Pulmonary artery endothelial cell (primary cell): ENCODE measurements at places on chromosomes 13 and 19. TPM values are rescaled to one million over a fixed set of nuclear protein-coding genes. Genes with fewer than 3 reads are reported as not detected.
A peak's percentile ranks its signal among the peaks of the same experiment; 100 is the strongest.

- DNase-seq: no peak
Observed at GRCh38 chr13:71517004-71517403, 350.0 kb downstream of the DACH1 start.

GRCh38 chr13:44974056-44974793 is 15.0 kb downstream of the NUFIP1 start:
- DNase-seq: peak; percentile 63

- DNase-seq: peak; percentile 13
Observed at GRCh38 chr19:289651-290371, 1.4 kb downstream of the PLPP2 start.

GRCh38 chr13:95503662-95504061 is 48.9 kb upstream of the CLDN10 start:
- DNase-seq: no peak

GRCh38 chr13:20161275-20161950 is 561 bp upstream of the GJA3 start:
- no peak for DNase-seq

DNA sequence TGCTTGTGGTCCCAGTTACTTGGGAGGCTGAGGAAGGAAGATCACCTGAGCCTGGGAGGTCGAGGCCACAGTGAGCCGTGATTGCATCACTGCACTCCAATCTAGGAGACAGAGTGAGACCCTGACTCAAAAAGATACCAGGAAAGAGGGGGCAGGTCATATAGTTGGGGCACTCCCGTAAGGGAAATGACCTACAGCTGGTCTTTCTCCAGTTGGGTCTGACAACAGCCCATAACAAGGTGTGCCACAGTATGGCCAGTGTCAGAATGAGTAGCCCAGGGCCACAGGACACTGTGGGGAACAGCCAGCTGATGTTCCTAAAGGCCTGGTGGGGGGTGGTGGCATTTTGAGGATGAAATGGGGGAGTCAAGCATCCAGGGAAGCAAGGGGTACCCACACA is 10.8 kb downstream of the DNMT1 start:
- DNase-seq: no peak

DNA sequence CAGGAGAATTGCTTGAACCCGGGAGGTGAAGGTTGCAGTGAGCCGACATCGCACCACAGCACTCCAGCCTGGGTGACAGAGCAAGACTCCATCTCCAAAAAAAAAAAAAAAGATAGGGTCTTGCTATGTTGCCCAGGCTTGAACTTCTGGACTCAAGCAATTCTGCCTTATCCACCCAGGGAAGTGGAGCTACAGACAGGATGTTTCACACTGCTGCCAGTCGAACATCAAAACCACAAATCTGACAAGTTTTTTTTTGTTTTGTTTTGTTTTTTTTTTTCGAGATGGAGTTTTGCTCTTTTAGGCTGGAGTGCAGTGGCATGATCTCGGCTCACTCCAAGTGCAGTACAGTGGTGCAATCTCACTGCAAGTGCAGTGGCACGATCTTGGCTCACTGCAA is 10.8 kb downstream of the XPO4 start:
- DNase-seq: no peak

- DNase-seq: no peak
Observed at GRCh38 chr19:43380771-43381386, 27.4 kb downstream of the CD177 start.

DNA sequence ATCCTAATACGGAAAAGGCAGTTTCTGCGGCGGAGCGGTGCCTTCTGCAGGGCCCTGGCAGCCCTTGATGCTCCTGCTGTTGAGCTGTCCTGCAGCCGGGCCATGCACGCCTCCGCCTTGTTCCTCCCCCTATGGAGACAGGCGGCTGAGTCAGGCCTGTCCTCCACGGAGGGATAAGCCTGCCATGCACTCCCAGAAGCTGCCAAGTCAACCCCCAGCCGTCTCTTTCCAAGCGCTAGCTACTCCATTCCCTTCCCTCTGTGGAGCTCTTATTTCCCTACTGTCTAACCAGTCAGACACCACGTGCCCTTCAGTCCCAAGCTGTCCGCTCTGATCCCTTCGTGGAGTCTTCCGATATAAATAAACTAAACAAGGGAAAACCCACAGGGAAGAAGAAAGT is 197.0 kb downstream of the COL4A1 start:
- no peak for DNase-seq

DNA sequence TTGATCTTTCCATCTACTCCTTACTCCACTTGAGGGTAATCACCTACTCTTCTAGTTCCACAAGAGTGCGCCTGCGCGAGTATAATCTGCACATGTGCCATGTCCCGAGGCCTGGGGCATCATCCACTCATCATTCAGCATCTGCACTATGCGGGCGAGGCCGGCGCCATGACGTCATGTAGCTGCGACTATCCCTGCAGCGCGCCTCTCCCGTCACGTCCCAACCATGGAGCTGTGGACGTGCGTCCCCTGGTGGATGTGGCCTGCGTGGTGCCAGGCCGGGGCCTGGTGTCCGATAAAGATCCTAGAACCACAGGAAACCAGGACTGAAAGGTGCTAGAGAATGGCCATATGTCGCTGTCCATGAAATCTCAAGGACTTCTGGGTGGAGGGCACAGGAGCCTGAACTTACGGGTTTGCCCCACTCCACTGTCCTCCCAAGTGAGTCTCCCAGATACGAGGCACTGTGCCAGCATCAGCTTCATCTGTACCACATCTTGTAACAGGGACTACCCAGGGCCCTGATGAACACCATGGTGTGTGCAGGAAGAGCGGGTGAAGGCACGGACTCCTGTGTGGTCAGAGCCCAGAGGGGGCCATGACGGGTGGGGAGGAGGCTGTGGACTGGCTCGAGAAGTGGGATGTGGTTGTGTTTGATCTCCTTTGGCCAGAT is 2.7 kb upstream of the KLK2 start:
- DNase-seq: no peak

DNA sequence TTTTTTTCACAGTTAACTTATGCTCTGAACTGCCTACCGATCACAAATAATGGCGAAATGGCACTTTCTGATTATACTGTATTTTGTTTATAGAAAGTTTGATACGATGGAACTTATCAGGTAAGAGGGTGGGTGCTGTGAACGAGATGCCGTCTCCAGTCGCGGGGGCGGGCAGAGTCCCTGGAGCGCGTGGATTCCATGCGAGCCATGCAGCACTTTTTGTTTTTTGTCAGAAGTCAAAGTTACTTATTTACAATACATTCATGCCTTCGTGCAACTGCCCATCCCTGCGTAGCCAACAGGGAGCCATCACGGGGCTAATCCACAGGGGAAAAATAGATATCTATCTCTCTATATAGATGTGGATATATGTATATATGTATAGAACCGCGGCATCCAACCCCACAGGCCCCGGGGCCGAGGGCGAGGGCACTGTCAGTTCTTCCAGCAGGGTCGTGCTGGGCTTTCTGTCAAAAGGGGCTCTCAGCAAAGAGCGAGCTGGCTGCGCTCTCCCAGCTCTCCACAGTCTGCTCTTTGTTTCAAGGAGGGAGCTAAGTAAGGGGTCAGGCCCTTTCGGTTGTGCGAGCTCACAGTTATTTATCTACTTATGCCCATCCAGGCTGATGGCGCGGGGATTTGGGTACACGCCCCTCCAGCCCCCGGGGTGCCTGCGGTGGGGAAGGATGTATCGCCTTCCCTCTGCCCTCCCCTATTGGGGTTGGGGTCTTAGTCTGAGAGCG is 3.4 kb downstream of the SLITRK1 start:
- no peak for DNase-seq

Gene CATSPERD
- not detected in 2 replicates for total RNA-seq

Gene ZNF682
- 0.53 and 1.7 TPM in 2 replicates for total RNA-seq

Gene ERICH4
- not detected in 2 replicates for total RNA-seq

Gene KANK3
- 12.1 and 18.4 TPM in 2 replicates for total RNA-seq

Gene ZNF578
- 2.2 and 3.8 TPM in 2 replicates for total RNA-seq
